ENCODE measurements at places on chromosomes 13 and 19.

DNA sequence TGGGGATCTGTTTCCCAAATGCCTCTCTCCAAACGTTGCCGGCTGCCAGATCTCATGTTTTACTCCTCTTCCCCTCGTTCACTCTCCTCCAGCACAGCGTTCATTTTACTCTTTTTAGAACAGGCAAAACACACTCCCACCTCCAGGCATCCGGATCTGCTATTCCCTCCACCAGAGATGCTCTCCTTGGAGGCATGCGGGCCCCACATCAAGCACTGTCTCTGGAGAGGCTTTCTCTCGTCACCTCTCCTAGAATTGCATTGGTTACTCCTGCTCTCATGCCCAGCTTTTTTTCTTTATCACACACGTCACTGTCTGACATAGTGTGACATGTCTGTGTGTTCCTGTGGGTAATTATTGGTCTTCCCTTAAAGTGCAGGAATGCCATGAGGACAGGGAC lies 20.1 kb upstream of the MYADM start:
- no peak for DNase-seq

DNA sequence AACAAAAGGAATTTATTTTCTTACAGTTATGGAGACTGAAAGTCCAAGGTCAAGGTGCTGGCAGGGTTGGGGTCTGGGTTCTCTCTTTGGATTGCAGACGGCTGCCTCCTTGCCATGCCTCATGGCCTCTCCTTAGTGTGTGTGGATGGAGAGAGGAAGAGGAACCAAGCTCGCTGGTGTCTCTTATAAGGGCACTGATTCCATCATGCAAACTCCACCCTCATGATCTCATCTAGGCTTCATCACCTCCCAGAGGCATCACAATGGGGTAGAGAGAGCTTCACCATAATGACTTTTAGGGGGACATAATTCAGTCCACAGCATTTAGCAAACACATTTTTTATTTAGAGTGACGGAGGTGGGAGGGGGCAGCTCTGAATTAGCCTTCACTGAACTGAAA lies 104.9 kb upstream of the ABCC4 start:
- no peak for DNase-seq

- no peak for DNase-seq
These were observed 341.2 kb upstream of the DACH1 start for GRCh38 chr13:72208112-72208645.

DNA sequence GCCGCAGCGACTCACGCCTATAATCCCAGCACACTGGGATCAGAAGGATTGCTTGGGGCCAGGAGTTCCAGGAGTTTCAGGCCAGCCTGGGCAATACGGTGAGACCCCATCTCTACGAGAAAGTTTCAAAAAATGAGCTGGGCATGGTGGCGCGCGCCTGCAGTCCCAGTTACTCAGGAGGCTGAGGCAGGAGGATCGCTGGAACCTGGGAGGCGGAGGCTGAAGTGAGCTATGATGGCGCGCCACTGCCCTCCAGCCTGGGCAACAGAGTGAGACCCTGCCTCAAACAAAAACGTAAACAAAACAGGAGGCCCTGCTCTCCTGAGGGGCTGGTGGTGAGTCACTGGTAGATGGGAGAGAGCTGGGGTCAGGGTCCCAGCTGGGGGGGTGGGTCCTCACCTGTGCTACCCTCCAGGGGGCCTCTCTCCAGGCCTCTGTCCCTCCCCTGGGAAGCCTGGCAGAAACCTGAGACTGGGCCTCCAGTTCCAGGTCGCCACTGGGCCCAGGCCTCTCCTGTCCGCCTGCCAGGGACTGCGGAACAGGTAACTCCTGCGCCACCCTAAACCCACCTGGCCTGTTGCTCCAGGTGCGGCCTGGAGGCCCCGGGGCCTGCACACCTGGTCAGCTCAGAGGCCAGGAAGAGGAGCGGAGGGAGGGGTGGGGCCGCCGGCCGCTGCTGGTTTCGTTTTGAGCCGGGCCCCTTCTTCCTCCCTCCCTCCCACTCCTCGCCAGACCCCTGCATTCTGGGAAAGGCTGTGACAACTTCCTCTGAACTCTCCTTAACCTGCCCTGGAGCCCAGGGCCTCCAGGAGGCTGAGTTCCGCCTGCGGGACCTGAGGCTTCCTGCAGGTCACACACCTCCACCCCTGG lies 17.2 kb upstream of the ZBTB7A start:
- DNase-seq = no peak

DNA sequence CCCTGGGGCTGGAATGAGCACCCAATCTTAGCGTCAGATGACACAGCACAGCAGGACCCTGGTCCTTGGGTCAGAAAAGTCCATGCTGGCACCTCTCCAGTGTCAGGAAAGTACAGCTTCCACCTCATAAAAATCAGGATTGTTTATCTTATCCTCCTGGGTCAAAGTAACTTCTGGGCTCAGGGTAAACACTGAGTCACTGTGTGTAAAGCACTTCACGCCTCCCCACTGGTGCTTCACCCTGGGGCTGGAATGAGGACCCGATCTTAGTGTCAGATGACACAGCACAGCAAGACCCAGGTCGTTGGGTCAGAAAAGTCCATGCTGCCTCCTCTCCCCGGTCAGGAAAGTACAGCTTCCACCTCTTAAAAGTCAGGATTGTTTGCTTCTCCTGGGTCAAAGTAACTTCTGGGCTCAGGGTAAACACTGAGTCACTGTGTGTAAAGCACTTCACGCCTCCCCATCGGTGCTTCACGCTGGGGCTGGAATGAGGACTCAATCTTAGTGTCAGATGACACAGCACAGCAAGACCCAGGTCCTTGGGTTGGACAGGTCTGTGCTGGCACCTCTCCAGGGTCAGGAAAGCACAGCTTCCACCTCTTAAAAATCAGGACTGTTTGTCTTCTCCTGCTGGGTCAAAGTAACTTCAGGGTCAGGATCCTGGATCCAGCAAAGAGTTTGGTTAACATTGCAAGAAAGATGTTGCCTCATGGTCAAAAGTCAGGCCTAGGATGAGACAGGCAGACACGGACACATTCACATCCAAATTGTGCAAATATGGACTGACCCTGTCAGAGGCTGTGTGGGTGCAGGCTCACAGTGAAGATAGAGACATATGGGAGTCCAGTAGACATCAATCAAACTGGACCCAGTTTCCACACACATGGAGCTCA lies 39.2 kb upstream of the CYP2A7 start:
- no peak for DNase-seq

GRCh38 chr13:102928941-102929675 lies 83.3 kb downstream of the ERCC5 start:
- no peak for DNase-seq

DNA sequence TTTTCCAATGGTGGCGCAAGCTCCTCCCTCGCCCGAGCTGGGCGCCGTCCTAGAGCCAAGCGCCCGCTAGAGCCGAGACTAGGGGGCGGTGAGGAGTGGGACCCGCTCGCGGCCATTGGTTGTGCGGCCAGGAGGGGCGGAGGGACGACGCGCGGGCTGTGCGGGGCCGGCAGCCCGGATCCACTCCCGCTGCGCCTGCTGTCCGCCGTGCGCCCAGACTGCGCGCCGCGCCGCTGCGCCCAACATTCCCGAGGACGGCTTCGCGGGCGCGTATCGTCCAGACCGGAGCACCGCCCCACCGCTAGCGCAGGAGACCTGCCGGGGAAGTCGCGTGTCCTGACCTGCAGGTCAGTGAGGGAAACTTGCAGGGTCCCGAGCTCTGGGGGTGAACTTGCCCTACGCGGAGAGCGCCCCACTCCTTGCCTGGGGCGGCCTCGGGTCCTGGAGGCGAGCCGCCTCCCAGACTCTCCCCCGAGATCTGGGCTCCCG lies at the start of gene SERTM1:
SERTM1 (plus strand) TSS at position 183 of the 489 bp plus-strand sequence. CDS start 21,059 bp downstream, outside the sequence.
- no peak for DNase-seq

- DNase-seq = no peak
These were observed 78.2 kb downstream of the LRCH1 start for GRCh38 chr13:46631179-46631542.

DNA sequence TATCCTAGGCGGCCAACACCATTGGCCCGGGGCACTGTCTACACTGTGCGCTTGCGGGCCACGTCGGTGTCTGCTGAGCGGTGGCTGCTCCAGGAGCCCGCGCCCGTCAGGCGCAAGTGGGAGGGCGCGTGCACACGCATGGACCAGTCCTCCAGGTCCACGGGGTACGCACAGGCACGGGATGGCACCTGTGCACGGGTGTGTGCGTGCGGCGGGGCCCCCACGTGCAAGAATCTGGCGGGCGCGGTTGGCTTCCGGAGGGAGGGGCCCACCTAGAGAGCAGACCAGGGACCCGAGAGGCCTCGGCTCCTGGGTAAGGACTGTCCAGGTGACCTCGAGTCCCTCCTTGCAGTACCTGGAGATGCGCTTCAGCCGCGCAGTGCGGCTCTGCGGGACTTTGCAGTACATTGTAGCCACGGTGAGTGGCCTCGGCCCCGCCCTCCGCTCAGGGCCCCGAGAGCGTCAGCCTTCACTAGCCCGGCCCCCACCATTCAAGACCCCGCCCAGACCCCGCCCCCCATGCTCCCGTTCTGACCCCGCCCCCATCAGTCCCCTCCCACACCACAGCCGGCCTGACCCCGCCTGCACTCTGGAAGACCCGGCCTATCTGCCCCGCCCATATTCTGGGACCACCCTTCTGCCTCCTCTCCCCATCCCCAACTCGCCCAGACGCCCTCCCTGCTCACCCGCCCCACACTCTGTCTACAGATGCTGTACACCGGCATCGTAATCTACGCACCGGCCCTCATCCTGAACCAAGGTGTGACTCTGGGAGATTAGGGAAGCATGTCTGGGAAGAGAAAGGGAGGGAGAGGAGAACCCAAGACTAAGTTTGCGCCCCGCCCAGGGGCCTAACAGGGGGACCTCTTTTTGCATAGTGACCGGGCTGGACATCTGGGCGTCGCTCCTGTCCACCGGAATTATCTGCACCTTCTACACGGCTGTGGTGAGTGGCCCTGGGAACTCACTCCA lies 2.3 kb downstream of the SLC5A5 start:
- peak; percentile 40 for DNase-seq

DNA sequence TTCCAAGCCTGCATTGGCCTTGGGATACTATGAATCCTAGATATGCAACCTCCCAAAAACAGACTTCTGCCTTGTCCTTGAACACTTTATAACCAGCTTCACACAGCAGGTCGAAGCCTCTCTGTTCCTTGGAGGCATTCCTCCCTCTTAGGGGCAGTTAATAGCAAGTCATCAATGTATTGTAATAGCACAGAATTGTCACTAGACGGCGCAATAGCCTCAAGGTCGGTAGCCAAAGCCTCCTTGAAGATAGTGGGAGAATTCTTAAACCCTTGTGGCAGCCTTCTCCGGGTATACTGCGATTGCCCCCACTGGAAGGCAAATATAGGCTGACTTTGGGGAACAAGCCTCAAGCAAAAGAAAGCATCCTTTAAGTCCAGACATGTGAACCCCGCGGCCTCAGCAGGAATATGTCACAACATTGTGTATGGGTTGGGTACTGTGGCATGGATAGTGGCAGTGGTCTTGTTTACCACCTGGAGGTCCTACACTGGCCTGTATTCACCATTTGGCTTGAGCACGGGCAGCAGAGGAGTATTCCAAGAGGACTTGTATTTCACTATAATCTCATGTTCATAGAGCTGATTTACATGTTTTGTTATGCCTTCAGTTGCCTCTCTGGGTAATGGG lies 61.1 kb downstream of the ZNF431 start:
- DNase-seq = no peak

DNA sequence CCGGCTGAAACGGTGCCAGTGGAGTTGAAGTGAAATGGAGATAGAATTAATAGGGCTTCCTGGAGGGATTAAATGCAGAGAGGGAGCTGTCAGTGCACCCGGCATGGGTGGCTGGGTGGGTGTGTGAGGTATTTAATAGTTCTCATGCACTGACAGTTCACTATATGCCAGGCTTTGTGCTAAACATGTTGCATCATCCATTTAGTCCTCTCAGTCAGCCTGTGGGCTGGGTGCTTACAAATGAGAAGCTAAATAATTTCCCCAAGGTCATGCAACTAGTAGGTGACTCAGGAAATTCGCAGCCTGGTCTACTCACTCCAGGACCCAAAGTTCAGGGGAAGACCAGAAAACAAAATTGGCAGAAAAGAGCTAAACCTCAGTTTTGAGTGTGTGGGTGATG lies 63.5 kb upstream of the SPATA13 start:
- DNase-seq = no peak

DNA sequence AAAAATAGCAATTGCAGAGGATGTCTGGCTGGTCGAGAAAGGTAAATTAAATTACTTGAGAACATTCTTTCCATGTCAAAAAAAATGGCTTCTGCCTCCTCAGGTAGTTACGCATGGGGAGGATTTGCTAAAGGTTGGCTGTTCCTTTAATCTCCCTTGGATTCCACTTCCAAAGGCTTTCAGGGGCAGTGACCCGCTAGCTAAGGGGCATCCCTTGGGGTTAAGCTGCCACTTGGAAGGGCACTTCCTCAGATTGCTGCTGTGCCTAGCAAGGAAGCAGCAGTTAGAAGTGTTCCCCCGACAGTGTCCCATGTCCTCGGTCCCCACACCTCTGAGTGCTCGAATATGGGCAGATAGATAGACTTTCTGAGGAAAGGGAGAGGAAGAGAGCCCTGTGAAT lies 108.5 kb downstream of the RGCC start:
- DNase-seq = no peak

DNA sequence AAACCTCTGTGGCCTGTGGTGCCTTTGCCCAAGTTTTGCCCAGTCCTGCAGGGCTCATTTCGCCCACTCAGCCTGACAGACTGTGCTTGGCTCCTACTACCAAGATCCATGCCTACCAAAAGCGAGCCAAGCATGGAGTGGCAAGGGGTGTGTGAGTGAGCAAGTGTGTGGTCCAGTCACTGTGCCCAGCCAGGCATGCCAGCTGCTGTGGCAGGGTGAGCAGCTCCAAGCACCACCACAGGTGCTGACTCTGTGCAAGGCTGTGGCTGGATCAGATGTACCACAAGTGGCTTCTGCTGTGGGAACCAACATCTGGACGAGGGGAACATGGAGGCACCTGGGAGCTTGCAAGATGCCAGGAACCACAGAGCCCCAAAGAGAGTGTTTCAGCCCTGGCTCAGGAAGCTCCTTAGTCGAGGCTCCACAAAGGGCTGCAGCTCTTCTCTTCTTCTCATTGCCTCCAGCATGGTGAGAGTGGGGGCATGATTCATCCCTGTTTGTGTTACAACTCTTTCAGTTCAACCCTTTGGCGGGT lies 1564.2 kb upstream of the MIR17HG start:
- DNase-seq = no peak

- DNase-seq = no peak
These were observed 11.2 kb downstream of the WDFY2 start for GRCh38 chr13:51595416-51595815.

GRCh38 chr13:44334751-44335150 lies 38.9 kb upstream of the SERP2 start:
- no peak for DNase-seq

GRCh38 chr13:98916403-98916802 lies 61.5 kb downstream of the DOCK9 start:
- no peak for DNase-seq

DNA sequence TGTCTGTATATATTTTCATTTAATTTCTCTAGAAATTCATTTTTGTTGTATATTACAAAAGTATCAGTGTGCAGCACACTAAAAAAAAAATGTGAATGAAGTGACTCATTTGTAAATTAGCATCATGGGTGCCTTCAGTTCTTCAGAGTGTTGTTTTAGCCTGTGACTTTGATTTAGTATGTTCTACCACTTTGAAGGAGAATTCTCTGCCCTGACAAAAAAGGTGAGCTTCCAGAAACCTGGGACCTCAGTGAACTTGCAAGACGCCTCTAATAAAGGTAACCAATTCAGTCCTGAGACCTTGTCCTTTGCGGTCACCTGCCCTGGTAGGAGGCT lies 2.4 kb downstream of the METTL21C start:
- DNase-seq = no peak

GRCh38 chr19:50851620-50852019 lies 3.1 kb upstream of the KLK3 start:
- DNase-seq = no peak

- DNase-seq = no peak
These were observed 5.8 kb upstream of the REXO1 start for GRCh38 chr19:1854039-1854541.
